ENCODE measurements at places on chromosomes 3 and 15.

- peaks cover 67% of the 10 kb centered on the region for H3K4me1 ChIP-seq
- DNase-seq, result peak; percentile 77
- no peaks in the 10 kb centered on the region for H3K27me3 ChIP-seq
- peak overlapping the region; percentile 87 for H3K4me3 ChIP-seq
These were observed 1.3 kb downstream of the TLE3 start for GRCh38 chr15:70096215-70097062.

- no peaks in the 10 kb centered on the region for H3K36me3 ChIP-seq
- no peaks in the 10 kb centered on the region for H3K4me1 ChIP-seq
- H3K27ac ChIP-seq, result no peak overlapping the region
- H3K4me3 ChIP-seq, result no peak overlapping the region
- no peaks in the 10 kb centered on the region for H3K27me3 ChIP-seq
These were observed 35.3 kb downstream of the HOMER2 start for GRCh38 chr15:82917249-82917648.

GRCh38 chr3:20352546-20353179 lies 166.7 kb upstream of the SGO1 start:
- no peaks in the 10 kb centered on the region for H3K36me3 ChIP-seq
- H3K27me3 ChIP-seq, result no peaks in the 10 kb centered on the region
- no peak overlapping the region for H3K27ac ChIP-seq
- no peak for DNase-seq
- H3K4me1 ChIP-seq, result no peaks in the 10 kb centered on the region

DNA sequence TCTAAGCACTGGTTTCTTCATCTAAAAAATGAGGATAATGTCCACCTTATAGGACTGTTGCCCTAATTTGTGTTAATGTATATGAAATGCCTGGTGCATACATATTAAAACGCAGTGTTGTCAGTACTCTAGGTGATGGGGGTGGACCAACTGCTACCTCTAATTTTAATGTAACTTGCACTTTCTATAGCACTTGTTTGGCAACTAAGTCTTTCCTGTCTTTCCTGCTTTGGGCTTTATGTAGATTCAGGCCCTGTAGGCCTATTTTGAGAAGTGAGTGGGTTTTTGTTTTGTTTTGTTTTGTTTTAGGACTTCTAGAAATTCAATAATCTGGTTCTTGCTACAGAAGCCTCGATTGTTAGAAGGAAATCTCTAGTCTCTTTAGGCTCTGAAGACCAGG lies 21.2 kb downstream of the SLC7A14 start:
- no peak overlapping the region for H3K27ac ChIP-seq
- no peaks in the 10 kb centered on the region for H3K36me3 ChIP-seq
- H3K4me3 ChIP-seq, result no peak overlapping the region
- H3K4me1 ChIP-seq, result no peaks in the 10 kb centered on the region

DNA sequence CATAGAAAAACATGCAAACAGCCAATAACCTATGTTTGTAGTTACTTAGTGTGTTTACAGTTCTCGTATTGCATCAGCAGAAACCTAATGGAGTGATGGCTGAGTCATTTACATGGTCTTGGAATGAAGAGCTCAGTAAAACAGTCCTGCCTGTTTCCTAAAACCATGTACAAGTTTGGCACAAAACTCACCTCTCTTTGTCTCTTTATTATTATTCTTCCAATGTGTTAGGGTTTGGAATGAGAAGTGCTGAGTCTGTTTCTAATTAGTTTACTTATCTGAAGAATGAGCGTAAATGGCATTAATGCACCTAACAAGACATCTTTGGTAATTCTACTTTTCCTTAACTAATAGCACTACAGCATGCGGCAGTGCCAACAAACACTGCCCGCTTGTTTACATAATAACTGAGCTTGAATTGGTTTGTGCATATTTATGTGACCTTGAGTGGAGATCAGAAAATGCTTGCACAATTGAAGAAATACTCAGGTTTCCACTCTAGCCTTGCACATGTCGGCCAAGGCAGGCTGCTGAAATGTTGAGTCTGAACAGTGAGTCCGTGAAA lies 385.4 kb upstream of the SEMA6D start:
- H3K27me3 ChIP-seq, result no peaks in the 10 kb centered on the region
- no peak overlapping the region for H3K4me3 ChIP-seq
- no peak overlapping the region for H3K27ac ChIP-seq
- no peaks in the 10 kb centered on the region for H3K36me3 ChIP-seq
- DNase-seq, result no peak

- no peaks in the 10 kb centered on the region for H3K4me1 ChIP-seq
- no peak for DNase-seq
- H3K27ac ChIP-seq, result no peak overlapping the region
- no peaks in the 10 kb centered on the region for H3K27me3 ChIP-seq
- no peak overlapping the region for H3K4me3 ChIP-seq
These were observed 74.7 kb downstream of the SPATA16 start for GRCh38 chr3:173066044-173067004.

- no peak overlapping the region for H3K27ac ChIP-seq
- H3K27me3 ChIP-seq, result no peaks in the 10 kb centered on the region
- peaks cover 5% of the 10 kb centered on the region for H3K4me1 ChIP-seq
- no peak overlapping the region for H3K4me3 ChIP-seq
- peaks cover 29% of the 10 kb centered on the region for H3K36me3 ChIP-seq
- no peak for DNase-seq
These were observed 15.1 kb downstream of the CXCR6 start for GRCh38 chr3:45958321-45958791.

GRCh38 chr15:41060505-41060904 lies 55.6 kb downstream of the INO80 start:
- H3K4me1 ChIP-seq, result no peaks in the 10 kb centered on the region
- no peak overlapping the region for H3K4me3 ChIP-seq
- H3K27me3 ChIP-seq, result no peaks in the 10 kb centered on the region
- no peak overlapping the region for H3K27ac ChIP-seq

GRCh38 chr15:85947021-85947420 lies 132.7 kb upstream of the AGBL1 start:
- no peaks in the 10 kb centered on the region for H3K27me3 ChIP-seq
- no peak overlapping the region for H3K27ac ChIP-seq
- H3K4me3 ChIP-seq, result no peak overlapping the region
- peak; percentile 16 for DNase-seq

DNA sequence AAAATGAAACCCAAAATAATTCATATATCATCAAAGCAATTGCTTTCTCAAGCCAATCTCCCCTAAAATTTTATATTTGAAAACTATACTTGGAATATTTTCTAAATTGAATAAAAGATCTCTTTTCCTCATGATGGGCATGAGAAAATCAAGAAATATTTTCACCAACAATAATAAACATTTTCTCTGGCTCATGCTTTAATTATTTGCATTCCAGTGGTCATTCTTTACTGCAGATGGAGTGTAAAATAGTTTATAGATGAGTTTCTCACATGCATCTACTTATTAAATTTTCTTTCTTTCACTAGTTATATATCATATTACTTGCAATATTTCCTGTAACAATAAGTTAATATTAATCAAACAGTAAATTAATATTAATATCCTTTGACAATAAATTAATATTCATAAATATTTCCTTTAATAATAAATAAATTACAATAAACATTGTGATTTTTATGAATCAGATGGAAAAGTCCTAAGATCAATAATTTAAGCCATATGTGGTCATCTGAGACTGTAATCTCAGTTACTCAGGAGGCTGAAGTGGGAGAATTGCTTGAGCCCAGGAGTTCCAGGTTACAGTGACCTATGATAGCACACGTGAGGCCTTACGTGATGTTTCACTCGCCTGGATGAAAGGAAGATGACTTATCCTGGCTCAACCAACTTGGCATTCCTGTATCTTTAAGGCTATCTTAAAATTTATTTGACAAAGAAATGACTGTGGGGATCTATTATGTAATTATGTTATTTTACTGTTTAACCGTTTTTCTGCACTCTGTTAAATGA lies 958.8 kb downstream of the ZPLD1 start:
- H3K4me1 ChIP-seq, result no peaks in the 10 kb centered on the region
- H3K27ac ChIP-seq, result no peak overlapping the region
- no peak overlapping the region for H3K4me3 ChIP-seq
- no peak for DNase-seq
- no peaks in the 10 kb centered on the region for H3K36me3 ChIP-seq

GRCh38 chr3:100107221-100107814 lies 7.0 kb downstream of the FILIP1L start:
- DNase-seq, result peak; percentile 62
- no peak overlapping the region for H3K27ac ChIP-seq
- no peaks in the 10 kb centered on the region for H3K27me3 ChIP-seq
- H3K4me1 ChIP-seq, result no peaks in the 10 kb centered on the region

- no peak for DNase-seq
- H3K36me3 ChIP-seq, result peaks cover 20% of the 10 kb centered on the region
- peak overlapping the region; percentile 46 for H3K4me3 ChIP-seq
- H3K4me1 ChIP-seq, result peaks cover 36% of the 10 kb centered on the region
These were observed 823 bp upstream of the CCDC71 start for GRCh38 chr3:49166752-49167556.
